ENCODE measurements at places on chromosomes 1 and 21.

DNA sequence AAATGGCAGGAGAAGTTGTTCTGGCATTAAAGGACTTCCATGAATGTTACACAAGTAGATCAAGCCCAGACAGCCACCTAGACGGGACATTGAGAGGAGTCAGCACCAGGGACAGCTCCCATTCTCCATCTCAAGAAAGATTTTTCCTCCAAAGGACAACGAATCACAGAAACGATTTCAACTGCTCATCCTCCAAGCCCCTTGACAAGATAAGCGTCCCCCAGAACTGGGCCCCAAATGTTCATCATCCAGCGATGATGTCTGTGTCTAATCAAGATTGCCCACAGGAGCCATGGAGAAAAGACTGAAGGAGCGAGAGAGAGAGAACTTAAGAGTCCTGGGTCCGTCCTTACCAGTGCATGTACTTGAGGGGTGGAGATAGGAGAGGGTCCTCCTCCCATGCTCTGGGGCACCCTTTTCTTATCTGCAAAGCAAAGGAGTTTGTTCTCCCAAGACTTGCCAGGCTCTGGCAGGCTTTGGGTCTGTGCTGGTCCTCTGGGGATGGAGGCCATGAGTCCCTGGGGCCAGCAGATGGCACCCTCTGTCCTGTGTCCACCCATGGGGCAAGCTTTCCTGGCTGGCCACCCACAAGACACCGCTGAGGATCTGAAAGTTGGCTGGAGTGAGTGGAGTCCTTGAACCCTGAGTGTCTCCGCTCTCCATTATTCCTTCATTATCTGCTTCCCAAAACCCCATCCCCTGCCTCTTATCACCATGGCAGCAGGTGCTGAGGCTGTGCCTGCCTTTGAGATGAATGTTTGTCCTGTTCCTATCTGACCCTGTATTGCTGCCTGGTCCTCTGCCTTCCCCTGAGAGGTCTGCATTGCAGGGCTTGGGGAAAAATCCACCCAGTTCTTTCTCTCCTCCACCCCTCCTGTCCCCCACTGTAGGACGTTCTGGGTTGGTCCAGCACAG, 164.6 kb downstream of the ACTL8 start:
- DNase-seq = peak; percentile 26

DNA sequence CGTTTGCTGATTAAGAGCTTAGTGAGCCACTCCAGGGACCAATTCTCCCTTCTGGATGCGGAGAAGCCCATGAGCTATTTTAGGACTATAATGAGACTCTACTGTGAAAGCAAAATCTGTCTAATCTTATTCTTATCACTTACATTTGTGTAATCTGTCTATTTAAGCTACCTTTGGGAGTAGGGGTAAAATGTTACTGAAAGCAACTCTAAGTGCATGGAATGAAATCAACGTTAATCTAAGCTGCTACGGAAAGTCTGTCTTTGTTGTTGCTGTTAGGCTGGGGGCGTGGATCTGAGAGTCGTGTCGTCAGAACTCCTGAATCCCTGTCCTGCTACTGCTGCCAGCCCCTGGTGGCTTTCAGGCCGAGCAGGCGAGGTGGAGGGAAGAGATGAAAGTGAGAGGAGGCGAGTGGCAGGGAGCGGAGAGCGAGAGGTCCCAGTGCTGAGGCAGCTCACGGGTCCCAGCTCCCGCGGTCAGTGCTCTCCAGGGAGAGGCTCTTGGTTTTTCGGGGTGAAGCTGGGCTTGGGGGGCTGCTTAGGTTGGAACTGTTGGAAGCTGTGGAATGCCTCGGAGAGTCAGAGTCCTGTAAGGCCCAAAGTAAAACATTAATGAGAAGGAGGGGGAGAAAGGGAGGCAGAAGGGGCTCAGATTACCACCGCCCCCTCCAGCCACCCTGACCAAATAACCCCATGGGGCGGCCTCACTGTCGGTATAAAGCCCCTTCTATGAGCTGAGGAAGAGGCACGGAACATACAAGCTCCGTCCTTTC, 53.9 kb downstream of the COQ8A start:
- DNase-seq = no peak

DNA sequence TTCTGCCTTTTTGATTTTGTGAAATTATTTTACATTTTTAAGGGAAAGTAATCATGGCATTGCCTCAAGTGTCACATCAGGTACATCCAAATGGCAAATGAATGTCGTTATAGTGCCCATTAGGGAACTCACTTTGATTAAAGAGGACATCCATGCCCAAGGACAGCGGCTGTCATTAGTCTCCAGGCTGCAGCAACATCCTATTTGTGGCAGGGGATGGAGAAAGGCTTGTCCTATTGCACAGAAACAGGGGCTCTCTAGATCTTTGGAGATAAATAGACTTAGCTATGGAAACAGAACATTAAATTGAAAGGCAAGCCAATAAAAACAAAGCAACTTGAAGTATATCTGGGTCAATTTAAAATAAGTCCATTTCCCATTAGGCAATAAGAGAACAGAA, 439.3 kb downstream of the NEGR1 start:
- DNase-seq = no peak

GRCh38 chr1:13801655-13802486, 101.9 kb downstream of the PRDM2 start:
- no peak for DNase-seq

DNA sequence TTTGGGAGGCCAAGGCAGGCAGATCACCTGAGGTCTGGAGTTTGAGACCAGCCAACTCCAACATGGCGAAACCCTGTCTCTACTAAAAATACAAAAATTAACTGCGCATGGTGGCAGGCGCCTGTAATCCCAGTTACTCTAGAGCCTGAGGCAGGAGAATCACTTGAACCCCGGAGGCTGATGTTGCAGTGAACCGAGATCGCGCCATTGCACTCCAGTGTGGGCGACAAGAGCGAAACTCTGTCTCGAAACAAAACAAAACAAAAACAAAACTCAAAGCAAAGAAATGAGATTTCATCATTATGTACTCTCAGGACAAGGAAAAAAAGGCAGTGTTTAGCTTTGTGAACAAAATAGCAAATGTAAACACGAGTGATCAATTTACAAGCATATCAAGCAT, 61.0 kb downstream of the LAMC2 start:
- no peak for DNase-seq

All from activated CD4-positive, alpha-beta T cell treated with anti-CD3 and anti-CD28 coated beads, Interleukin-2, amount 10 ng/mL, durations not matched to agents 7 days and 5 days (primary cell).